ENCODE measurements at places on chromosomes 1 and 21.
A peak's percentile ranks its signal among the peaks of the same experiment; 100 is the strongest.

DNA sequence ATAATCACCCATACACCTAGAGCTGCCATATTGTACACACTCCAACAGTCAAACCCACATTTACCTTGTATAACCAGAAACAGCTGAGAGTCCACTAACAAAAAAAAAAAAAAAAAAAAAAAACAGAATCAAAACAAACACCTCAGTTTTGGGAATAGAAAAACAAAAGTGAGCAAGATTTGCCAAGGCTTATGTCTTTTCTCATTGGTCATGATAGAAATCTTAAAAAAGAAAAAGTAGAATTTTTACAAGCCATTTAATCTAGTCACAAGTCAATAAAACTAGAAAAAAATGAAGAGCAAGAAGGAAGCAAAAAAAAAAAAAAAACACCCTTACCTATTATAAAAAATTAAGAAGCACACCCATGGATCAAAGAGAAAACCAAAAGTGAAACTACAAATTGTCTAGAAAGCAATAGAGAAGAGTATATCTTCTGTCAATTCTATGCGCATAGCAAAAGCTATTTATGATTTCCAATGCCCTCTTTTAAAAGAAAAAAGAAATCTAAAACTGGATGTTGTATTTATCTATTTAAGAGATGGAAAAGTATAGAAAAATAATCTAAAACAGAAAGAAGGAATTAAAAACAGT lies 113.2 kb upstream of the GALNT2 start:
- DNase-seq: no peak

GRCh38 chr1:183126528-183126927 lies 59.5 kb upstream of the LAMC2 start:
- DNase-seq: peak; percentile 41

DNA sequence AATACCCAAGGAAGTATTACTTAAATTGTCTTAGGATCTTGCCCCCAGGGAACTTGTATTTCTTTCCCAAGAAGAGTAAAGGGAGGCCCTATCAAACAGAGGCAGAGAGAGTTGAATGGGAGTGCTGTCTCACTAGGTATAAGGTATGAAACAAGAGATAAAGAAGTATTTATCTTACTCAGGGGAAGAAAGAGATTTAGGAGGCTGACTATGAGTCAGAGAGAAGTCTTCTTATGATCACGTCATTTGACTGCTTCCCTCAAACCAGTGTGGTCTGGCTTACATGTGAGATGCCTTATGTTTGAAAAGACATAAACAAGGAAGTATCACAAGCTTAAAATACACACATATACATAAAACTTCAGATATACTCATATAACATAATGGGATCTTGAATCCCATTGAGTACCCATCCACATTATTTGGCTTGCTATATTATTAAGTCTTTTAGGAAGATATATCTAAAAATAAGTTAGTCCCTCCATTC lies 29.6 kb downstream of the DUSP10 start:
- DNase-seq: no peak

DNA sequence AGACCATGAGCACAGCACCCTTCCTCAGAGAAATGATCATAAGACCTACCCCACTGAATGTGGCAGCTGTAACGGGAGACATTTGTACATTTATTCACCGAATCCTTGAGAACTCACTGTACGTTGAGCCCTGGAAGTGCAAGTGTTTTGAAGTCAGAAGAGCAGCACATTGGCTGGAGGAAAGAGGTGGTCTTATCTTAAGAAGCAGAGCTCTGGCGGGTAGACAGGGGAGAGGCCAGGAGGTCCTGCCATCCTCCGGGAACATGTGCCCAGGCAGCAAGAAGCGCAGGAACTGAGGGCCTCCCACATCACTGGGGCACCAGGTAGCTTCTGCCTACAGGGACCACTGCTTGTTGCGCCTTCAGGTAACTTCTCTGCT lies 169.2 kb upstream of the IRF2BP2 start:
- peak; percentile 19 for DNase-seq
